B cell (primary cell): ENCODE measurements at places on chromosomes 11 and 22. TPM values are rescaled to one million over a fixed set of nuclear protein-coding genes. Genes with fewer than 3 reads are reported as not detected.

DNA sequence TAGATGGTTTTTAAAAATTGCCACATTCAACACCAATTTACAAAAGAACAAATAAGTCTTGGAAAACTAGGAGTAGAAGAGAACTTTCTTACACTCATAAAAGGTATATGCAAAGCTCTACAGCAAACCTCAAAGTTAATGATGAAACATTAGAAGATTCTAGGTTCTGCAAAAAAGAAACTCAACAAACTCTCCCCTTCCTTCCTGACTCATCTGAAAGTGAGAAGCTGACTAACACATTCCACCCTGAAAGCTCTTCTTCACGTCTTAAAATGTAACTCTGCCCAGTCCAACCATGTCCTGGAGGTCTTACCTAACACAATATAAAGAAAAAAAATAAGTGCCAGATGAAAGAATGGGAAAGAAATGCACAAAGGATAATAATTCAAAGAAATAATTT is 218.9 kb upstream of the ISX start:
- no peak for DNase-seq

The EXPH5 gene
- total RNA-seq, result 0.37 and 0.66 TPM in 2 replicates

The JHY gene
- 4.6 and 5.1 TPM in 2 replicates for total RNA-seq

DNA sequence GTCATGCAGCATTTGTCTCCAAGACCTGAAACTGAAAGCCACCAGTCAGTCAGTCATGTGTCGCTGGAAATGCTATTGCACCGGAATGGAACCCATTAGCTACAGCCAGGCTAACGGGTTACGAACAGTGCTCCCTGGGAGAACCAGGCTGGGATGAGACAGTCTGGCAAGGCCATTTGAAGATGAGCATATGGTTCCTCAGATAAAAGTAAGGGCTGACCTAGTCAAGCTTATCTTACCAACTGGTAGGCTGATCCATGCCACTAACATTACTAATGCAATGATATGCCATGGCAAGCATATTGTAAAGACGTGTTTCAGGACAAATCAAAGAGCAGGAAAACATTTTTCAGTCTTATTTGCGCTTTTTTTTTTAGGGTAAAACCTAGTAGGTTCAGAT is 28.4 kb downstream of the NAP1L4 start:
- DNase-seq, result no peak

- no peak for DNase-seq
Observed at GRCh38 chr22:42084874-42085273, 5.4 kb downstream of the SMDT1 start.

The ABTB2 gene
- total RNA-seq, result 4.5 and 5.9 TPM in 2 replicates

DNA sequence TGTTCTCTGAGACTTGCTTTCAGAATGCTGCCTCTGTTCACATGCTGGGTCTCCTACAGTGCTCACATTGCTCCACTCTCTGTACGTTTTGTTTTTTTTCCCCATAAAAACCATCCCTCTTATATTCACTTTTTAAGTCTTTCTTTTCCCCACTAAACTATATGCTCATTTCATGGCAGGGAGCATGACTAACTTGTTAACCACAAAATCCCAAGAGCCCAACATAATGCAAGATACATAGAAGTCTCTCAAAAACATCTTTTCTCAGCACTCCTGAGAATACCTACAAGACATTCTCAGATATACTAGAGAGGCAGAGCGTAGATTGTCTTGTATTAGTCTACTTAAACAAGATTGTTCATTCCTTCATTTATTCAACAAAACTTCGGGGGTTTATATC is 73.3 kb downstream of the FAM76B start:
- no peak for DNase-seq

The SLC1A2 gene
- not detected in 2 replicates for total RNA-seq

The SCGB1C1 gene
- not detected in 2 replicates for total RNA-seq

DNA sequence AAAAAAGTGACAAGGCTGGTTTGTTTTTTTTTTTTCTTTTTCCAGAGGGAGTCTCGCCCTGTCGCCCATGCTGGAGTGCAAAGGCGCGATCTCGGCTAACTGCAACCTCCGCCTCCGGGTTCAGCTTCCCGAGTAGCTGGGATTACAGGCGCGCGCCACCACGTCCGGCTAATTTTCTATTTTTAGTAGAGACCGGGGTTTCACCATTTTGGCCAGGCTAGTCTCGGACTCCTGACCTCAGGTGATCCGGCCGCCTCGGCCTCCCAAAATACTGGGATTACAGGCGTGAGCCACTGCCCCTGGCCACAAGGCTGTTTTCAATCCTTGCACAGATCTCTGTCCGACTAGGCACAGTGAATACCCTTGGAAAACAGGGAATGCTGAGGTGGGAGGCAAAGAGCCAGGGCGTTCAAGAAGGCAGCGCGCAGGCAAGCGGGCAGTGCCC is 566 bp downstream of the ATP6V1E1 start:
- no peak for DNase-seq

DNA sequence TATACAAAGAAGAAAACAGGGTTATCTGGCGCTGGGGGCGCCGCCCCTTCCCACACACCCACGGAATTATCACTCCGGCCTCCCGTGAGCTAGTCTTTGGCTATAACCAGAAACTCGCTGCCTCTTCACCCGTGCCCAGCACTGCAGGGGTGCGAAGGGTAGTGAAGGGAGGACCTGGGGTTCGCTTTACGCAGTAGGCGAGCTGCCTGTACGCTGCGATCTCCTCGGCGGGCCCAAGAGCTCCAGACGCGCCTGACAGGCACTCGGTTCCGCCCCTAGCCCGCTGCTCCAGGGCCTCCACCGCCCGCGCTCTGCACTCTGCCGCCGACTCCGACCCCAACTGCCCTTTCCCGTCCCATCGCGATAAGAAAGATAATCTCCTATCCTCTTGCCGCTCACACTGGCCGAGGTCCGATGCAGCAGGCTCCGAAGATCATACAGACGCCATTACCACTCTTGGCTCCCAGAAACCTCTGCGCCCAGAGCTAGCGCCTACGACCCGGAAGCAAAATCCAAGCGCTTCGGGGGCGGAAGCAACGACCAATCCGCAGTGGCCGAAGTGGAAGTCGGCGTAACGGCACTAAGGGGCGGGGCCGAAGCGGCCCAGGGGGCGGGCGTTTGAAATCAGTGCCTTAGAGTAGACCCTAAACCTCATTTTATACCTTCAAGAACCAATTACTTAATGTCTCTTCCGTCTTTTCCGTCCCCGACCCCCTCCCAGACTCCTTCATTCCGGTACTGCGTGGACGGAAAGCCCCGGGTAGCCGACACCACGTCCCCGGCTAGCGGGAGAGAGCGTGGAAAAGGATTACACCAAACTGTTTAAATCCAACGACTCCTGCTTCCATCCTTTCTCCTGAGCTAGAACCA is at the start of the genes CWC15 and KDM4D:
Gene CWC15, minus strand, starts transcription at position 458 of the 870 bp plus-strand sequence. CDS start 1,371 bp downstream, outside the sequence.
Gene KDM4D, plus strand, starts transcription at position 611 of the 870 bp plus-strand sequence. CDS start 23,664 bp downstream, outside the sequence.
- peak; percentile 94 for DNase-seq

- DNase-seq, result no peak
Observed at GRCh38 chr11:86745571-86745970, 54.8 kb upstream of the PRSS23 start.
